ENCODE measurements at places on chromosomes 5 and 9.

GRCh38 chr5:102296178-102296817 is at the start of gene SLCO4C1:
Gene SLCO4C1 (minus strand): TSS chr5:102296284. CDS start chr5:102296262, 22 bp downstream.
- DNase-seq: no peak

GRCh38 chr9:133144142-133144903 is 19.4 kb downstream of the GBGT1 start:
- peak; percentile 89 for DNase-seq

GRCh38 chr9:84513473-84513872 is 156.1 kb upstream of the NTRK2 start:
- DNase-seq: no peak

DNA sequence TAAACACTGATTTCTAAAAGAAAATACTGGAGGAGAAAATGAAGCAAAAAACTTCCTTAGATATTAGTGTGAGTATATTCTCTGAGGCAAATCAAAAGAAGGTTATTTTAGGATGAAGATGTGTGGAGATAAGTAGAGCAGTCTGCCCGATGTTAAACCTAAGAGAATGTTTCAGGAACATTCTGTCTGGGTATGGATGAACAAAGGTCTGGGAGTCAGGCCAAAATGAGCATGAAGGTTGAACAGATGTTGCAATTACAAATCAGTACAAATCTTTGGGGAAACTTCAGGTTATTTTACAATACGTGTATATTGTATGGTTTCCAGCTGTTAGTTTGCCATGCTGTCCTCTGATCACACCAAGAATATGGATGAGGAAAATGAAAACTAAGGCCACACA is 14.4 kb upstream of the CEP78 start:
- DNase-seq: no peak

GRCh38 chr9:74960561-74960960 is 7.8 kb upstream of the C9orf40 start:
- DNase-seq: no peak

- no peak for DNase-seq
Observed at GRCh38 chr9:108443019-108443633, 412.7 kb downstream of the ACTL7B start.
